ENCODE measurements at places on chromosomes 6 and 20.
A peak's percentile ranks its signal among the peaks of the same experiment; 100 is the strongest.

DNA sequence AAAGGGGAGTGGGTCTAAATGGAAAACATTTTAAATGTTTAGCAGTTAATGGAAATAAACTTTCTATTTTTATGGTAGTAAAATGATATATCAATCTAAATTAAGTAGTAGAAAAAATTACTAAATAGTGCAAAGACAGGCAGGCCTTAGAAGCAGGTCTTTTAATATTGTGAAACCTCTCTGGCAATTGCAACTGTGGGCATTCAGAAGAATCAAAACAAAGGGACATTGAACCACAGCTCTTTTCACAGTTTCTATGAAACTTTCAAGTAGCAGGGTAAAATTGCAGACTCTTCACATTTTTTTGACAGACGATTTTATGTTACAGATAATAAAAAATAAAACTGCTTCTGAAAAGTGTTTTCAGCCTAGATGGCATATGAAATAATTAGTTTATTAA is 533.7 kb downstream of the BCKDHB start:
- peak; percentile 7 for DNase-seq

- DNase-seq = peak; percentile 82
Observed at GRCh38 chr20:34066476-34067090, 45.5 kb downstream of the EIF2S2 start.

DNA sequence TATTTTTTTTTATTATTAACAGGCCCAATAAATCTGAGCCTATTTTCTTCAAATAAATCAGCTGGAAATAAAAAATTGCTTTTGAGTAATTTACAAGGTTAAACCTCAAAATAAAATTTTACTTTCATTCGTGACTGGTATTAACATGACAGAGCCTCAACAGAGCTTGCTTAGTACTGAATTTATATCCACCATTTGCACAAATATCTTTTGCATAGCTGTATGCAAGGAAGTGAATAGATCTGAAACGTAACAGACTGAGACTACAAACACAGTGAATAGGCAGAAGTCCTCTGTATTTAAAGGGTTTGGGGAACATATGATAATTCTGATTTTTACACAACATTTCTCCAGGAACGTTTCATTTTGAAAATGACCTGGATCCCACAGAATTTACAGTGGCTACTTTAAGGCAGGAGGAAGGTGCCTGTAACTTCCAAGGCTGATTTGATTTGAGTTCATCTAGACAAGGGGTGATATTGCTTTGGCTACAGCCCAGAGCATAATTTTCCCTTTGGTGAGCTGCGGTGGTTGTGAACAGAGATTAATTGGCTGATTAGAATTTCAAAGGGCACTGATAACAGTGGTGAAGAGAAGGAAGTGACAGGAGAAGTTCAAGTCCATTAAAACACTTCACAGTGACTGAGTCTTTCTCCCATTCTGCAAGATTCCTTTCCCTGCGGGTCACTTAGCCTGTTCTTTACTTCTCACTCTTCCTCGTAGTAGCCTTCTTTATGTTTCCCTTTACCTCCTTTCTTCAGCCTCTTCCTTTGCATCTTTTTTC is 121.2 kb upstream of the SASH1 start:
- no peak for DNase-seq

- no peak for DNase-seq
Observed at GRCh38 chr6:164296411-164296810, 881.9 kb downstream of the QKI start.

GRCh38 chr6:130558131-130558530 is 192.3 kb downstream of the TMEM200A start:
- DNase-seq = peak; percentile 57

- peak; percentile 7 for DNase-seq
Observed at GRCh38 chr20:46985671-46986070, 91.0 kb downstream of the EYA2 start.

DNA sequence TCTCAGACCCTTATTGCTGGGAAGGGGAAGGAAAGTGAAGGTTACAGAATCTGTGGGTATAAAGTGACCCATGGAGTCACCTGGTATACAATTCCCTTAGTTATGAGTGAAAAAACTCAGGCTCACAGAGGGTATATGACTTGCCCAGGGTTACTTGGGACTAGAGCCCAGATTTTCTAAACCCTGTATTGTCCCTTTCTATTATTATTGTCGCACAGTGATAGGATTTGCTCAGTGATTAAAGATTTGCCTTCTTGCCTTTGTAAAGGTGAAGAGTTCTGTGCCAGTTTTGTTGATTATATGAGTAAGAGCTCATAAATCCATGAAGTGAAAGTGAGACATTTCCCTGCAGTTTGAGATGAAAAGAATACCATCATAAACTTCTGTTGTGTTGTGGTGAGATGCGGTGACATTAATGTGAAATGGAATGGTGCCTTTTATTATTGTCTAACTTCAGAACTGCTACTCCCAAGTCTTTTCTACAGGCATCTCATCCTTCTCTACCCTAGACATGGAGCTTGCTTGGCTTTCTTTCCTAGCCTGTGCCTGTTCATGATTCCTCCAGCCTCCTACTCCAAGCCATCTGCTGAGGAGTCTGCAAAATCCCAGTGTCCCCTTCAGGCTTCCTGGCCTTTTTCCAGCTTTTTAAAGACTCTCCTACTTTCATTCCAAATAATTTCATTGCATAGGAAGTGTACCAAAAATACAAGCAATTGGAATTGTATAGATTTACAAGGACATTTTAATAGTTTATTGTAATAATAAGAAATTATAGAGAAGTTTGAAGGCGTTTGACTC is 33.5 kb upstream of the ADIG start:
- DNase-seq = no peak

DNA sequence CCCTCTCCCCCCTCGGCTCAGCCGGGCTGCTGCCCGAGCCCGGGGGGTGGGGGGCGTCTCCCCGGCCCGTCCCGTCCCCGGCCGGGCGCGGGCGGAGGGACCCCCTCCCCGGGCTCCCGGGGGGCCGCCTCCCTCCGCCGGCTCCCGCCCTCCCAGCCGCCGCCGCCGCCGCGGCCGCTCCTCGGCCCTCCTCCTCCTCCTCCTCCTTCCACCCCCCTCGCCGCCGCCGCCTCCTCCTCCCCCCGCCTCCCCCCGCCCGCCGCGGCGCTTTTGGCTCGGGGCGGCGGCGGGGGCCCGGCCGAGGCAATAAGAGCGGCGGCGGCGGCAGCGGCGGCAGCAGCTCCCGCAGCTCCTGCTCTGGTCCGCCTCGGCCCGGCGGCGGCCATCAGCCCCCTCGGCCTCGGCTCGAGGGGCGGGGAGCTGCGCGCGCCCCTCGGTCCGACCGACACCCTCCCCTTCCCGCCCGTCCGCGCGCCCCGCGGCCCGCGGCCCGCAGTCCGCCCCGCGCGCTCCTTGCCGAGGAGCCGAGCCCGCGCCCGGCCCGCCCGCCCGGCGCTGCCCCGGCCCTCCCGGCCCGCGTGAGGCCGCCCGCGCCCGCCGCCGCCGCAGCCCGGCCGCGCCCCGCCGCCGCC is 38.7 kb downstream of the GNAS start:
- peak; percentile 93 for DNase-seq

DNA sequence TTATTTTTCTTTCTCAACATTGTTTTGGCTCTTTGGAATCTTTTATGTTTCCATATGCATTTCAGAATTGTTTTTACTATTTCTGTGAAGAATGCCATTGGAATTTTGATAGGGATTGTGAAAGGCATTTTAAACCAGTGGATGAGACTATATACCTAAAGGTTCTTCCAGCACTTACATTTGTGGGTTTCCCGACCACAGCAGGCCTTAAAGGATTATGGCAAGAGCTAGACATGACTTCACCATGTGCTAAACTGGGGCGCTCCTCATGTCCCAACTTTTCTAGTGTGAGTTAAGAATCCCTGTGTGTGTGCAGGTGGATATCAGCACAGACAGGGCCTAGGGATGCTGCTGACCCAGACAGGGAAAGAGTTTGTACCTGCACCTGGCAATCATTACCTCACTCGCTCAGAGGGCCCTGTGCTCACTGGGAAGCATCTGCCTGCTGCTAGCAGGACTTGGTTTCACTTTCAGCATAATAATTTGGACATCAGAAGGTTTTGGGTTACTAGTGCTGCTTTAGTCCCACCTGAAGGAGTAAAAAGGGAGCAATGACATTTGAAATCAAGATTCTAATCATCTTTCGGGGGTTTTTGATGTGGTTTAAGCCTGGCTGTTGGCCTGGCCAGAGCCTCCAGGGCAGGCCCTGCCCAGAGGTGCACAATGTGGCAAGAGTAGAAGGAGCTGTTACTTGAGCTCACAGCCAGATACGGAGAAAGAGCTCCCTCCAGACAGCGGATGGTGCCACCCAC is 137.1 kb downstream of the CDC5L start:
- no peak for DNase-seq

DNA sequence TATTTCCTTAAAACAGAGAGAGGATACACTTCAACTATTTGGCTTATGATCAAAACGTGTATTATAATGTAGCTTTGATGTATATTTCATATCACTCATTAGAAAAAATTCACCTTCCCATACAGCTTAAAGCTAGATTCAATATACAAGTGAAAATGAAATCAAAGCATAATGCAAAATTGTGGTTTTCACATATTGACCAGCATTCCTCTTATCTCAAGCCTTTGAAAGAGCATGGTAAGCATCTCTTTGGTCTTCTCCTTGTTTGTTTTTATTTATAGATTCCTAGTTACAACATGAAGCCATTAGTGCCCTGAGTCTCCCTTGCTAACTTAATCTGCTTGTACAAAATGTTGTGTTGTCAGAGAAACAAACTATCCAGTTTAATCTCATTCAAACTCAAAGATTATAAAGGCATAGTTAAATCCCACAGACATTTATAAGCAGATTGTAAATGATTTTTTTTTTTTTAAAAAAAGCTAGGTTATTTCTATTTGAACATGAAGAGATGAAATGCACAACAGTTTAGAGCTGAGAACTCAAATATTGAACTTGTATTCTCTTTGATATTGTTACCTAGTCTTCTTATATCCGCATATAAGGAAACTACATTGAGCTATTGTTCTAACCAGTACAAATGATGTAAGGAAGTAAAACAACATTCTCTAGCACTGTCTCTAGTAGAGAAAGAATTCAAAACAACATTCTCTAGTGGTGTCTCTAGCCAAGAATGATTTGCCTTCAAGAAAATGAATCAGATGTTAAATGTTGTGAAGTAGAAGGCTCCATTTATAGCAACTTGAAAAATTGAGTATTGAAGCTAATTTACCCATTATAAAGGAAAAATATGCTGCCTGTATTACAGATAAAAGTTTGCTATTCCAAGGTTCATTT is 31.2 kb upstream of the SMIM28 start:
- peak; percentile 68 for DNase-seq

GRCh38 chr20:62834967-62835730 is 18.3 kb downstream of the COL9A3 start:
- no peak for DNase-seq

DNA sequence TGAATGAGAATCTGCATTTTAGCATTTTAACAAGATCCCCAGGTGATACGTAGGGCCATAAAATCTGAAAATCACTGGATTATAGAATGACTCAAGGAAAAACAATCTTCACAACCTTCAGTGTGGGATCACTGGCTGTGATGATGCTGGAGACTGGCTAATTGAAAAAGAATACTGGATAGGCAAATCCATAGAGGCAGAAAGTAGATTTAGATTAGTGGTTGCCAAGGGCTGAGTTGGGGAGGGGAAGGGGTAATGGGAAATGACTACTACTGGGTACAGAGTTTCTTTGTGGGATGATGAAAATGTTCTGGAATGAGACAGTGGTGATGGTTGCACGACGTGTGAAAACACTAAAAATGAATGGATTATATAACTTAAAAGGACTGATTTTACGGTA is 84.1 kb downstream of the CDK19 start:
- no peak for DNase-seq

DNA sequence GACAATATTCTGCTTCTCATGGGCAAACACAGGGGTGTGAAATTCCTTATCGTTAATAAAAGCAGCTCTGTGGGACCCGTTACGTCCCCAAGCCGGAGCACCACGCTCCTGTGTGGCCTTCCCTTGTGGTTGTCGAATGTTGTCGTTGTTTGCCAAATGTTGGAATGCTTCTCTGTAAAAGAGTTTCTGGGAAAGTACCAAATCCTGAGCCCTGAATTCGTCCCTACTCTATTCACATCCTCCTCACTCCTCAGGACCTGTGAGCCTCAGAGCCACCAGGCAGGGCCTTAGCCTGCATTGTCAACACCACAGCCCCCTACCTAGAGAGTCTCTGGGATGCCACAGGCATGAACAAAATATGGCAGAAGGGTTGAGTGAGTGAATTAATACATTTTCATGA is 64.0 kb downstream of the THBS2 start:
- no peak for DNase-seq

DNA sequence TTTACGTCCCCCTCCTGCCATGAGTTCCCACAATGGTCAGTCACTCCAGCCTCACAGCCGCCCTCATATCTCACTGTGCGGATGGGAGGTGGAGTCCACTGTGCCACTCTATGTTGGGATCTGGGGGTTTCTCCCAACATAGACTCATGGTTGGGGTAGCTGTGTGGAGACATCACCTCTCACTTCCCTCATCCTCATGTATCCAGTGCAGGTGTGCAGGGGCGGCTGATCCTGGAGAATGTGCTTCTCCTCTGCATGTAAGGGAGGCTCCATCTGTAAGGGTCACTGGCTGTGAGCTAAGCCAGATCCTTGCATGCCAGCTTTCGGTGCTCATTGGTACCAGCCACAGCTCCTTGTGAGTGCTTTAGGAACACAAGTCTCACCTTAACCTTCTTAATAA is 400.8 kb downstream of the CDH26 start:
- DNase-seq = no peak

GRCh38 chr6:33892581-33893346 is 89.0 kb upstream of the MLN start:
- no peak for DNase-seq

DNA sequence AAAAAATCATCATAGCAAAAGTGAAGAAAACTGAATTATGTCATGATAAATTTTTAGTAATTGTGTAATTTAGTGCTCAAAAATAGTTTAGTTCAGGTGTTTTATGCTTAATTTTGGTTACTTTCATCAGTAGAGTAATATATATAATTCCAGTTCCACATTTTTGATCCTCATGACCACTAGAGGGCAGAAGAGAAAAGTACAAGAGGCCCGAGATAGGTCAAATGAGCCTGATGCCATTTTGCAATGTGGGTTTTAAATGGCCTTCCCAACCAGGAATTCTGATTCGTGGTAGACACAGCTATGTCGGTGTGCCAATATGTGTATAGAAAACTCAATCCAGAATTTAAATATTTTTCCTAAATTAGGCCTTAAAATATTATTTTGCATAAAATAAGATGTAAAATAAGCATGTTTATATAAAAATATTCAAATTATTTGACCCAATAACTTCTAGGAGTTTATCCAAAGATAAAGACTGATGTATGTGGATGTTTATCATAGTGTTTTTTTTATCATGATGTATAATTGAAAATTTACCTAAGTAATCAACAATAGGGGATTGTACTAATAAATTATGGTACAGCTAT is 159.7 kb upstream of the RPS6KA2 start:
- peak; percentile 90 for DNase-seq

DNA sequence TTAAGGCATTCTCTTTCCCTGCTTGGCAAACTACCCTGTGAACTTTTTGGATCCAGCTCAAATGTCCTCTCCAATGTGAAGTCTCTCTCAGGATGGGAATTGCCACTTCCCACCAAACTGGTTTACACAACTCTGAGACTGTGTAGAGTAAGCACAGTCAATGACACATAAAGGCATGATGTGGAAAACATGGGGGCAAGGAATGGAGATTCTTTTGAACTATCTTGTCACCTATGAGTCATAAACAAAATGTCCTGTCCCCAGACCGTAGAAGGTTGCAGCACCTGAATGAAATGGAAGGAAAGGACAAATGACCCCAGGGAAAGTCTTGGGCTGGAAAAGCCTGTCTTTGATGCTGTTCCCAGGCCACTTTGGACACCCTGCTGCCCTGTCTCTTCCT is 11.0 kb upstream of the KIF13A start:
- no peak for DNase-seq

- DNase-seq = no peak
Observed at GRCh38 chr6:82959385-82959941, 106.2 kb downstream of the UBE3D start.

- DNase-seq = no peak
Observed at GRCh38 chr6:105835373-105835772, 250.8 kb upstream of the PRDM1 start.
